Non-pigmented ciliary epithelial cell (primary cell): ENCODE measurements at places on chromosomes 3 and 15.

GRCh38 chr3:125161607-125162219 lies 50.8 kb downstream of the SLC12A8 start:
- no peak for DNase-seq

DNA sequence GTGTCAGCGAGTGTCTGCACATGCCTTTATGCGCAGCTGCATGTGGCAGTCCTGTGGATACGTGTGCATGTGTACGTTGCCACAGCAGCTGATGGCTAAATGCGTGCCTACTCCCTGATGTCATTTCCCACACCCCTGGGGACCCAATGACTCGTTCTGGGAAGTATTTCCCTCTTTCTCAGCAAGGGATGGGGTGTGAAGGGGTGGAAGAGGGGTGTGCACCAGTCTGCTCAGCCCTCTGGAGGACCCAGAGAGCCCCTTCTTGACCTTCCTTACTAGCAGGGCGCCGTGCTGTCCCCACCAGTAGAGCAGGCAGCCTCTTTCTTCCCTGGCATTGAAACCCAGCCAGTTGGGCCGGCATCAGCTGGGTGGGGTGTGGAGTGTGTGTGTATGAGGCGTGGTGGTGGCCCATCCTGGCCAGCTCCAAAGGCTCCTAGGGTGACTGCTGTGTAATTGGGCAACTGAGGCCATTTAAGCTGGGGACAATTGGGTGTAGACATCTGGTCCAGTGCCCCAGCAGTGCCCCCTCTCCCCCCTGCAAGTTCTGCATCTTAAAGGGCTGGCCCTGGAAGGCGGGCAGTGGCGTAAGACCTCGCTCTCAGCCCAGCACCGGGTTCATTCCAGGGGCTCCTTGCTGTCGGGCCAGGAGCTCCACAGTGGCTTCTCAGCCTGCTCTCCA lies 19.2 kb downstream of the SNX33 start:
- DNase-seq: peak; percentile 98

DNA sequence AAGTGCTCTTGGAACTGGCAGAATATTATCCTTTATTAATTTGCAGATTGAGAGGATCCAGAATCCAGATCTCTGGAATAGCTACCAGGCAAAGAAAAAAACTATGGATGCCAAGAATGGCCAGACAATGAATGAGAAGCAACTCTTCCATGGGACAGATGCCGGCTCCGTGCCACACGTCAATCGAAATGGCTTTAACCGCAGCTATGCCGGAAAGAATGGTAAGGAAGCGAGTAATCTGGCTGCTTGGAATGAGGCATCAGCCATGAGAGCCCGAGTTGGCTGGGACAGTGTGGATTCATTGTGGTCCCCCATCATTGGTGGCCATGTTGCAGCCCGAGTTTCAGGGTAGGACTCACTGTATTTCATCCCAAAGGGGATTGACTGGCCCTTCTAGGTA lies 47.1 kb downstream of the PARP14 start:
- no peak for DNase-seq

DNA sequence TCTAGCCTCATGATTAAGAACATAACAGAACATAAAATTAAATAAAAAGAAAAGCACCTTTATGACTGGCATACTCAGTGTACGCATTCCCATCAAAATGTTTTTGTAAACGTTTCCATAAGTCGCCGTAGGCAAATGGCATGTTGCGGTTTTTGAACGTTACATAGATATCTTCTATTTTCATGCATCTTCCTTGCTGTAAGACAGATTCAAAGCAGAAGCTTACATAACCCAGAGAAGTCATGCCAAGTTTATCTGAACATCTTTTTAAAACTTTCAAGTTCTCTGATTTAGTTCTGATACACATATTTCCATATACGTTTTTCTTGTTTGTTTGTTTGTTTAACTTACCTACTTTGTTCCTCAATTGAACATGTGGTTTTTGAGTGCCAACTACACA lies 388.6 kb downstream of the GABRG3 start:
- no peak for DNase-seq

GRCh38 chr3:108673988-108674661 lies 83.1 kb downstream of the RETNLB start:
- DNase-seq: no peak

DNA sequence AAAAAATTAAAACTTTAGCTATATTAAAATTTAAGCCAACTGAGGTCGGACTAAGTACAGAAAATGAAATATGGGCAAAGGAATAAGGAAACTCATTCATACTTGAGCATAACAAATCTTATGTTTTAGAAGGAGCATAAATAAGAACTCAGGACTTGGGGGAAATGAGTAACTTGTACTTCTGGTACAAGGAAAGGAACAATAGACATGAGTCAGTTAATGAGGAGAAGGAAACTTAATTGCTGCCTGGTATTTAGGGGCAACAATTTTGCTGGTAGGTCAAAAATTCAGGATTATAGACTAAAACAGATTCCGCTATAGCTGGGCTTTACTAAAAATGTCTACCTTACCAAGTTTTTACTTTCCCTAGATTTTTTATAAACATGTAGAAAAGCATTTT lies 113.1 kb downstream of the MYO5A start:
- DNase-seq: no peak

- DNase-seq: no peak
These were observed 6.7 kb upstream of the SQOR start for GRCh38 chr15:45628136-45628535.

- DNase-seq: peak; percentile 41
These were observed 330.5 kb downstream of the ROBO2 start for GRCh38 chr3:77370413-77370812.

- DNase-seq: no peak
These were observed 267.4 kb upstream of the THBS1 start for GRCh38 chr15:39313467-39313866.
